ENCODE measurements at places on chromosomes 2 and 18.
A peak's percentile ranks its signal among the peaks of the same experiment; 100 is the strongest.

DNA sequence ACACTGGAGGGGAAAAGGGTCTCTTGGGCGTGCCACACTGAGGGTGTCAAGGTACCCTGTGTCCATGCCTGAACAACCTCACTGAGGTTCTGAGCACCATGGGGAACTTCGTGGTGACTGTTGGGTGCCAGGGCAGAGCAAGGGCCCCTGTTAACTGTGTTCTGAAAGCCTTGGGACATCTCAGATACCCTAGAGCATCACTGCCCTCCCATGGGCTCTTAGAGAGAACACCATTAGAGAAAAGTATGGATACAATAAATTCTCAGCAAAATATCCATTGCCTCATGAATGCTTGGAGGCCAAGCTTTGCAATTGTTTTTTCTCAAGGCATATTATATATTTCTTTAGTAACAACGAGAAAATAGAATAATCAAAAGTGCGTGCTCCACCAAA is 488.5 kb upstream of the NRP2 start:
- no peak for DNase-seq

DNA sequence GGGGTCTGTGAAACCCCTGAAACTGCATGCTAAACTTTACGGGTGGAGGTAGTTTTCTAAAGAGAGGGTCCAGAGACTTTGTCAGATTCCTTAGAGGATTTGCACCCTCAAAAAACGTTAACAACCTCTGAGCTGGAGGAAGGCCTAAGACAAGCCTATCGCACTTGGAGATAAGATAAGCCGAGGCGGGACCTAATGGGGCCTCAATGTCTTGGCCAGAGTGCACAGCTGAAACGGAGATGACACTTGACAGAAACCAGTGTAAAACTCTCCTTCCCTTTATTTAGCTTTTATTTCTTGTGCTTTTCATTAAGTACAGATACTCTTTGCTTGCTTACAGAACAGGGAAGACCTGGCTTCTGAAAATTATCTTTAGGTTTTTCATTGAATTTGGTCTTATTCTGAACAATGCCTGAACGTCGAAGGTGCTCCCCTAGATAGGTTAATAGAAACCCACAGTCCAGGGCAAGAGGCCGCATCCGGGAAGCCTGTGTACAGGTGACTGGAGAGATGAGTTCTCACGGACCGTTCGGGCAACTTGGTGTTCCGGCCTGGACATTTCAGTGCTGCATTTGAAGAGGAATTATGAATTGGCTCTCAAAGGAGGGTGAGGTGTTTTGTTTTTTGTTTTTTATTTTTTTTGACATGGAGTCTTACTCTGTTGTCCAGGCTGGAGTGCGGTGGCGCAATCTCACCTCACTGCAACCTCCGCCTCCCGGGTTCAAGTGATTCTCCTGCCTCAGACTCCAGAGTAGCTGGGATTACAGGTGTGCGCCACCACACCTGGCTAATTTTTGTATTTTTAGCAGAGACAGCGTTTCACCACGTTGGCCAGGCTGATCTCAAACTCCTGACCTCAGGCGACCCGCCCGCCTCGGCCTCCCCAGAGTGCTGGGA is 49.7 kb downstream of the SH3BP4 start:
- no peak for DNase-seq

- DNase-seq: no peak
These were observed 44.6 kb downstream of the FOSL2 start for GRCh38 chr2:28437149-28437835.

DNA sequence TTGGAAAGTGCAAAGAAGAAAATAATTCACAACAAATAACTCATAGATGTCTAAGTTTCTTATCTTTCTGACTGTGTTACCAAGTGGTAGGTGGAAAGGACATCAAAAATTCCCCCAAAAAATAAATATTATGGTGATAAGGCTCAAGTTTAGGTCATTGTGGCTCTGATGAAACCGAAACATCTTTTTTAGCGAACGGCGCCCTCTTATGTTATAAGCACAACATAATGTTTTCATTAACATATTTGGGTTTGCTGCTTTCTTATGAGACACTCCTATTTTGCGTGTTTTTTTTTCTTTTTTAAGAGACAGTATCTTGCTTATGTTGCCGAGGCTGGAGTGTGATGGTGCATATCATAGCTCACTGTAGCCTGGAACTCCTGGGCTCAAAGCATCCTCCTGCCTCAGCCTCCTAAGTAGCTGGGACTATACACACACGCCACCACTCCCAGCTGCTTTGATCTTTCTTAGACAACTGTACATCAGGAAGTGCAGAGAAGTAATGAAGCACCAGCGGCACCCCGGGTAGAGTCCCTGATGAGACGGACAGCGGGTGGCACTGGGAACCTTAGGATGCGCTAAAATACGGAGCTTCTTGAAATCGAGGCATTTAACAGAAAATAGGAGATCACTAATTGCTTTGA is 38.5 kb upstream of the SLC35G4 start:
- no peak for DNase-seq

GRCh38 chr2:184125867-184126266 is 472.5 kb upstream of the ZNF804A start:
- no peak for DNase-seq

DNA sequence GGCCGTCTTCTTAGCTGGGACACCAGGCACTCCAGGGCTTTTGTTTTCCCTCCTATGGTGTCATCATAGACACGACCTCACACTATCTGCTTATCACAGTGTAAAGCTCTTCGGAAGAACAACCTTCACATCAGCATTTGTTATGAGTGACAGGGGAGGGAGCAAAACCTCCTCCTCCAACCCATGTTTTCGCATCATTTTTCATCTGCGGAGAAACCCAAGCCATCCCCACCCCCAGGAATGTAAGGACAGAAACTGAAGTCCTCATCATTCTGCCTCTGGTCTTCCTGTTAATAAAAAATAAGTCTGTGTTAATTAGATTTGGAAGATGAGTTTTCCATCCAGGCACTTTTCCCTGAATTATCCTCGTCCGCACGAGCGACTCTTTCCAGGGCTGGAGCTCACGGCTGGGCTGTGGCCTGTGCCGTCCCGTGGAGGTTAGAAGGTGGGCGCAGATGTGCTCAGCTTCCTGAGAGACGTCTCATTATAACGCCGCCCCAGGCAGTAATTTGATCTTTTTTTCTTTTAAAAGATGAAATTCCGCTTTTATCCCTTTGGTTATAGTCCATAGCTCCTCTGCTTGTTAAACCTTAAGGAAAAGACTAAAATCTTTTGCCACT is 101.6 kb upstream of the TMEM18 start:
- DNase-seq: no peak

- peak; percentile 23 for DNase-seq
These were observed 78.8 kb upstream of the GAREM1 start for GRCh38 chr18:32549248-32550110.

- DNase-seq: no peak
These were observed 154.3 kb downstream of the PLCL1 start for GRCh38 chr2:197958592-197959150.

GRCh38 chr2:233945146-233945545 is 28.0 kb downstream of the TRPM8 start:
- DNase-seq: no peak

GRCh38 chr2:236748385-236748784 is 178.8 kb downstream of the ACKR3 start:
- DNase-seq: no peak

DNA sequence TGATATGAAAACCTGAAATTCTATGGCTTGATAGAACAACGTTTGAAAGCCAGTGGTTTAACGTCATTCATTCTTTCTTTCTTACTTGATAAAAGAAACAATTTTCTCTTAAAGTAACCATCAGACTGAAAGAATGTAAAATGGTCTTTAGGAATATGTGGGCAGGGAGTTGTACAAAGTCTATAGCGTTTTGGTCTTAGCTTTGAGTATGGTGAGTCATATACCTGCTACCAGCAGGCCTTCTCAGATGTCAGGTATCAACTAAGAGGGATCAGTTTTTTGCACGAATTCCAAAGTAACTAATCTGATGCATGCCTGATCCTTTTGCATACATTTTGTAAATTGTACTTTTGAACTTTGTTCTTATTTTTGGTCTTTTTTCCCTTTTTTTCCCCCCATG is 101.5 kb upstream of the DSEL start:
- DNase-seq: no peak

- DNase-seq: no peak
These were observed 38.9 kb upstream of the SCG2 start for GRCh38 chr2:223641082-223641481.

DNA sequence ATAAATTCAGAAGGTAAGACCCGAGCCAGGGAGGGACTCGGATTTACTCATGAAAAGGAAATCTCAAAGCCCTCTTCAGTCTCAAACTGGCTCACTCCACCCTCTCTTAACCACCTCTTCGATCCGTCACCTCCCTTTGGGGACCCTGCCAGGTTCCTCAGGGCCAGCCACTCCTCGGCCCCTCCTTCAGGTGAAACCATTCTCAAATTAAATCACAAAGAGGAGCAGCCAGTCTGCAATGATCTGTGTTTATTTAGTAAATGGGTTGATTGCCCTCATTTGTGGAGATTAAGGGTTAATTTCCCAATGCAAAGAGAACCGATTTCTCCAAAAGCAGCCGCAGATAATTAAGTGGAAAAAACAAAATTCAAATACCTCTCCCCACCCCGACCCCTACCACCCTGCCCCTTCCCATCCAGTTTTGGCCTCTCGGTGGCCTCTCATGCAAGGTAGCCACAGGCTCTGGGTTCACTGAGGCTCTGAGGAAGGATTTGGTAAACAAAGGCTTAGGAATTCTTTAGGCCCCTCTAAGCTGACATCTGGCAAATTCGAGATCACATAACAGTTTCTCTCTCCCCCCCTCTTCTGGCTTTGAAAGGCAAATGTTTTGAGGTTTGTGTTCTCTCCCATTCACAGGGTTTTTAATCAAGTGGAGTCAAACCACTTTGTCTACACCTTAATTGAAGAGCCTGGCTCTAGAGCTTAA is 10.3 kb upstream of the FZD7 start:
- DNase-seq: no peak

DNA sequence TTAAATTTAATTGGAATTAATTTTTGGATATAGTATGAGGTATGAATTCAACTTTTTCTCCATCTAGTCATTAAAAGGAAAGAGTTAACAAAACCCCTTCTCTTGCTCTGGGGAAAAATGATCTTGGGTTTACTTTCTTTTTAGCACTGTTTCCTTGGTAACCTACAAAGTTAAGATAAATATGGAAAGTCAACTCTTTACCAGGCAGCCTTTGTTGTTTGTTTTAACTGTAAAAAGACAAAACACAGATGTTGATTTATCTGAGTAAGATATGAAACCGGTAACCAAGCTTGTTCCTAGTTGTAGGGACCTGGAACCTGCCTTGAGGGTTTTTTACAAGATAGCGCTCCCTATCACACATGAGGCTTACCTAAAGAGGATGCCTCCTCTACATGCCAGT is 10.1 kb upstream of the SANBR start:
- no peak for DNase-seq

GRCh38 chr2:234038076-234038802 is 12.3 kb upstream of the SPP2 start:
- DNase-seq: no peak

DNA sequence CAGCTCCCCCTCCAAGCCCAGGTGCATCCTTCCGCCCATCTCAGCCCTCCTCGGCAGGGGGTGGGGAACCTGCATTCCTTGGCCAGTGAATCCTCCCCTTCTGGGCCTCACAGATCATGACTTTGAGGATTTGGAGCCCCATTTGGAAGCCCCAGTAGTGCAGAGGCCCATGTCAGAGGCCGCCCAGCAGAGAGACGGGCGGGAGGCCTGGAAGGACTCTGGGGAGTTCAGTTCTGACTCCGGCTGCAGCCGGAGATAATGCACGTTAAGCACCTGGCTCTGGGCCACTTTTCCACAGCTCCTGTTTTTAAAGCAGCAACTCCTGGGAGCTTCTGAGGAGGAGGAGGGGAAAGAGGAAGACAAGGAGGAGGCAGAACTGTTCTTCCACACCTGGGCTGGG is 14.9 kb downstream of the ATOH8 start:
- DNase-seq: no peak

DNA sequence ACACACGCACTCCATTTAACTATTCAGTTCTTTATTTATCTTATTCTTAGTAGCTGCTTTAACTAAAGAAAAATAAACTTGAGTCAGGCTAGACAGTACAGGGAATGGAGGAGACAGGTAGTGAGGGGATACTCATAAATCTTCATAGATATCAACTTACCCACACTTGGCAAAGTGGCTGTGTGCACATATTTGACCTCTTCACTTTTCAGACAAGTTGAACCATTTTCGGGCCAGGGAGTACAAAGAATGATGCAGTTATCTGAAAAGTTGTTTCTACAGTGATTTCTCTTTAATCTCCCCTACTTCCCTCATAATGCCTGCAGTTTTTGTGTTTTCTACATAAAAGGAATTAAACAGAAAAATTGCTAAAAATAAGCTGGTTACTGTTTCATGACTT is 307.5 kb downstream of the GULP1 start:
- no peak for DNase-seq

GRCh38 chr2:112075490-112076260 is 20.6 kb downstream of the TMEM87B start:
- peak; percentile 43 for DNase-seq

DNA sequence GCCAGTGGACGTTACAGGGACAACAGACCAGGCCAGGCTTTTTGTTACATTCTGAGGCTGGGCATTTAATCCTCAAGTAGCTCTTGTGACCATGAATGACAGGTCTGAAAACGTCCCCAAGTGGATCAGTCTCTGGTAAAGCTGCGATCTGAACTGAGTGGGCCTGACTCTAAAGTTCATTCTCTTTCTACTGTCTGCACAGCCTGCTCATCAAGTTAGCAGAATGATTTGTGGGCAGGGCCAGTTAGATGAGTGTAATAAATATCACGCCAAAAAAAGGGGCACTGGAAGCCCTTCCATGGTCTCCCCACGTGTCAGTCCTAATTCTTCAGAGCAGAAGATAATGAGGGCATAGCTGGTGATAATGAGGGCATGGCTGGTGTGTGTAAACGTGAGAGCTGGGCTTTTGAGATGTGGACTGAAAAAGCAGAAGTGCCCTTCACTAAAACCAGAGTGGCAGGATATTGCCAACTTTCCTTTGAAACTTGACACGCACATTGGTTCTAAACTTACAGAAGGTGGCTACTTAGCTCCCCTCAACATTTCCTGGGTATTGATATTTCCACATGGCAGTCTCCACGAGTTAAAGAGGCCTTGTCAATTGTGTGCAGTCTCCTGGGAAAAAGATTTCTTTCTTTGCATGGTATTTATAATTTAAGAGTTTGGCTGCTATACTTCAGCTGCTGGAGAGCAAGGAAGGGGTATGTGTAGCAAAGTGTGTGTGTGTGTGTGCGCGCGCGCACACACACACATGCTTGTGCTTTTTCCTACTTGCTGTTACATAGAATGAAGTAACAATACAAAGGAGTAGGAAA is 72.7 kb upstream of the LYPD6B start:
- DNase-seq: no peak

GRCh38 chr2:190795686-190796085 is 84.9 kb upstream of the GLS start:
- no peak for DNase-seq

All from SW 1271 (cell line).